Uterus (tissue), 4 donors: ENCODE measurements at places on chromosomes 16 and 17. TPM values are rescaled to one million over a fixed set of nuclear protein-coding genes. Genes with fewer than 3 reads are reported as not detected.

The HBA2 gene
- 375 TPM for total RNA-seq

The KRTAP9-2 gene
- not detected for total RNA-seq

The PRR35 gene
- total RNA-seq = not detected

The TBC1D3D gene
- total RNA-seq = not detected

The PSMB10 gene
- total RNA-seq = 17.0 TPM

The TNK1 gene
- total RNA-seq = 1.5 TPM

The JPH3 gene
- total RNA-seq = not detected

The TBC1D3 gene
- not detected for total RNA-seq

The FLYWCH2 gene
- 27.9 TPM for total RNA-seq

The ZNF821 gene
- total RNA-seq = 12.4 TPM

The KAT7 gene
- 16.8 TPM for total RNA-seq

The KRTAP4-9 gene
- not detected for total RNA-seq

The OTOA gene
- total RNA-seq = not detected

The LPO gene
- total RNA-seq = not detected

The TMEM238L gene
- total RNA-seq = not detected
